ENCODE measurements at places on chromosomes 2 and 18.

GRCh38 chr2:168798888-168799410 is 3.5 kb upstream of the NOSTRIN start:
- DNase-seq, result no peak

- no peak for DNase-seq
Observed at GRCh38 chr2:157789256-157789655, 86.9 kb downstream of the ACVR1 start.

DNA sequence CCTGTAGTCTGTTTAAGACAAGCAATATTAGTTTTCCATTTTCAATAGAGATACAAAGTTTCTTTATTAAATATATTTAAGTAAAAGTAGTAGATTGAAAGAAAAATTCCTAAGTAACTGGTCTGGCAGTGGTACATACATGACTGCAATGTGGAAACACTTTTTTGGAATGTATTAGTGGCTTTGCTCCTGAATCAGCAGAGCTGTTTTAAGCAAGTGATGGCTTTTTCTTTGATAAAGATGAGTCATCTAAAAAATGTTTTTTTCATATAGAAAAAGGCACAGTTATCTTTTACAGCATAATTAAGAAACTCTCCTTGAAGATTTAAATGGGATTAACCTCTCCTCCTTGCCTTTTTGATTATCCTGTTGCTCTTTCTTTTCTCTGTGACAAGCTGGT is 34.9 kb downstream of the KDM3A start:
- no peak for DNase-seq

- no peak for DNase-seq
Observed at GRCh38 chr2:238697193-238698071, 150.5 kb upstream of the TWIST2 start.

DNA sequence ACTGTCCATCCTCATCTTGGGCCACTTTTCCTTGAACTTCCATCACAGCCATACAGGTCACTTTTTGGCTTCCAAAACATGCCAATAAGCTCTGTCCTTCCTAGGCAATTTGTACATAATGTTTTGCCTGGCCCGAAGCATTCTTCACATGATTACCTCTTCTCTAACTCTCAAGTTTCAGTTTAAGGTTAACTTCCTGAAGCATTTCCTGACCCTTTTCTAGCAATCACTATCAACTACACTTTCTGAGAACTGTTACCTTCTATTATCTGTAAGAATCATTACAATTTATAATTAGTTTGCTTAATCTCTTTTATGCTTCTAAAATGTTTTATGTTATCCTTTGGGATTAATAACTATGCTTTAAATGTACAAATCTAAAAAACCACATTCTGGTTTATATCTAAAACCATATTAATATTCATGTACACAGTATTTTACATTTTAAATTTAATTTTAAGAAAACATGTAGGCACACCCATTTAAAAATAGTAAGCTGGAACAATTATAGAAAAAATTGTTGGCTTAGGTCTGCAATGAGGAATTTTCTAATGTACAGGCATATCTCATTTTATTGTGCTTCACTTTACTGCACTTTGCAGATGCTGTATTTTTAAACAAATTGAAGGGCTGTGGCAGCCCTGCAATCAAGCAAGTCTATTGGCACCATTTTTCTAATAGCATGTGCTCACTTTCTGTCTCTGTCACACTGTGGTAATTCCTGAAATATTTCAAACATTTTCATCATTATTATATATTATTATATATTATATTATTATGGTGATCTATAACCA is 76.4 kb downstream of the C2orf74 start:
- DNase-seq, result no peak

GRCh38 chr18:60193780-60194179 is 178.8 kb downstream of the MC4R start:
- DNase-seq, result no peak

Measured in stimulated activated CD4-positive, alpha-beta T cell treated with anti-CD3 and anti-CD28 coated beads, Interleukin-15, amount 100 ng/mL, for 48 hours (primary cell).